ENCODE measurements at places on chromosomes 1 and 21.

DNA sequence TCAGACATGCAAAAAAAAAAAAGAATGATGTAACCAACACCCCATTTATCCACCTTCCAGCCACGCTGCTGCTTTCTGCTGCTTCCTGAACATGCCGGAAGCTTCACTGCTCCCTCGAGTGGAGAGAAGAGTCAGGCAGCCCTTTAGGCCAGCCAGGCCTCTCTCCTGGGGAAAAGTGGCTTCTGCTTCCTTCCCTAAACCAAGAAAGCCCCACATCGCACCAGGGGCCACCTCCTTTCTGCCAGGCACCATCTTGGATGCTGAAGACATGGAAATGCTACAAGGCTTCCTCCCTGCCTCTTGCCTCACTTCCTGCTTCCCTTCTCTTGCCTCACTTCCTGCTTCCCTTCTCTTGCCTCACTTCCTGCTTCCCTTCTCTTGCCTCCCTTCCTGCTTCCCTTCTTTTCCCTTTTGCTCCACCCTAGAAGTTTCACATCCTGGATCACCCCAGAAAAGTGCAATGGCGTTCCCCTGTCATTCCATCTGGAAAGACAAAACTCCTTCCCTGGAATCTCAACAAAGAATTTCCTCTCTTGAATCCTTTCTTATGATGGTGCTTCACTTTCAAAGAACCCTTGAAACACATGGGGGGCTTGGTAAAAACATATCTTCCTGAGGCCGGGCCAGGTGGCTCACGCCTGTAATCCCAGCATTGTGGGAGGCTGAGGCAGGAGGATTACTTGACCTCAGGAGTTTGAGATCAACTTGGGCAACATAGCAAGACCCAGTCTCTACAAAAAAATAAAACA is 18.7 kb downstream of the TNFRSF8 start:
- no peak for DNase-seq

DNA sequence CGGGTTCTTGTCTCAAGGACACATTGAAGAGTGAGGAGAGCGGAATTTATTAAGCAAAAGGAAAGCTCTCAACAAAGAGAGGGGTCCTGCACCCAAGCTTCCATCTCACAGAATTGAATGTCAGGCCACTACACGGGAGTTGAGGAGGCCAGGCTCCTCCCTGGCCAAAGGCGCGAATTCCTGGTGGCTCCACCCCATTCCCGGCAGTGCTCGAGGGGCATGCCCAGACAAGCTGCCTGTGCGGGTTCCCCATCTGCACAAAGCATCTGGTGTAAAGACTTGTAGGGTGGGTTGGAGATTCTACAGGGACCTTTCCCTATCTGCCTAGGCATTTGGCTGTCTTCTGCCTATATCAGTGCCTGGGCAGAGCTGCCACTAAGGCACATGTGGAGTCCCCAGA is 648.5 kb upstream of the PKN2 start:
- no peak for DNase-seq

DNA sequence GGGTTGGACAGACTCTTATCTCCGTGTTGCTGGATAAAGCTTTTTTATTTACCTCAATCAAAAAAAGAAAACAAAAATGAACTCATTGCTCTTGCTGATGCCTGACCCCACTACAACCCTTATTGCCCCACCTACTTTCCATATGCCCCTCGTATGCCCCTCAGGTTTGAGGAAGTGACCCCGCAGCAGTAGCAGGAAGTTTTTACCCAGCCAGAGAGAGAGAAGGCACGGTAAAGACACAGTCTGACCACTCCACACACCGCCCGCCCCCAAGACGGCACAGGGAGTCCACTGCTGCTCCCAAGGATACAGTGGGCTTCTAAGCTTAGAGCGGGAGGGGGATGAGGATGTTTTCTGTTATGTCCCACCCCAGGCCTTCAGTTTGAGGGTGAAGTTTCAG is 9.8 kb downstream of the PLEKHO1 start:
- DNase-seq, result no peak

GRCh38 chr1:27593678-27594563 is 10.0 kb downstream of the AHDC1 start:
- no peak for DNase-seq

- DNase-seq, result no peak
Measured at GRCh38 chr1:22572818-22573217, 9.5 kb downstream of the EPHA8 start.

GRCh38 chr1:230359992-230360668 is 66.0 kb downstream of the PGBD5 start:
- no peak for DNase-seq

GRCh38 chr1:228216371-228217320 is 8.8 kb downstream of the OBSCN start:
- DNase-seq, result no peak

DNA sequence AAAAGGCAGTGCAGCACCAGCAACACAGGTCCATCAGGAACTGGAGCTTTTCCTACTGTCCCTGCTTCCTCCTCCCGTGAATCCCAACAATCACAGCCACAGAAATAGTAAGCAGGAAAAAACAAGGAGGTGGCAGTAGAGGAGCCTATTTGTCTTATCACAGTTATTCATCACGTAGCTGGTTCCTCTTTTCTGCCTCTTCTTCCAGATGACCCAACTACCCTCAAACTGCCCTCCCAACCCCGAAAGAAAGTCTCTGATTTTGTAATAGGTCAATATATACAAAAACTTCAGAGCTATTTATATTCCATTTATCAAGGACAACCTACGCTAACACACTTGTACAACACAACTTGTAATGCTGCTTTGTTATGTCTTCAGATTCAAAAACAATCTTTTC is 21.4 kb downstream of the GNB1 start:
- no peak for DNase-seq

GRCh38 chr1:239098400-239099037 is 287.8 kb upstream of the CHRM3 start:
- peak; percentile 28 for DNase-seq

GRCh38 chr1:27522432-27523336 is 32.7 kb upstream of the WASF2 start:
- no peak for DNase-seq

DNA sequence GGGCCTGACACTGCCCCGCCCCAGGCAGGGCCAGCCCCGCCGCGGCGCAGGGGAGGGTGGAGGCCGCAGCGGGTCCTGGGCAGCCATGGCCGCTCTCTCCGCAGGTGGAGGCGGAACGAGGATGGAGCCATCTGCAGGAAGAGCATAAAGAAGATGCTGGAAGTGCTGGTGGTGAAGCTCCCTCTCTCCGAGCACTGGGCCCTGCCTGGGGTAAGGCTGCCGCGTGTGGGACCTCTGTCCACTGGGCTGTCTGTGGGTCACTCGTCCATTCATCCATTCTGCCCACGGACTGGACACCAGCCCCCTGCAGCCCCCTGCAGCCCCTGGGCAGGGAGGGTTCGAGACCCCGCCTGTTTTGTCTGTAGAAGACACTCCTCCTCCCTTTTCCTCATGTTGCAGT is 18.4 kb upstream of the LRRC3 start:
- no peak for DNase-seq

DNA sequence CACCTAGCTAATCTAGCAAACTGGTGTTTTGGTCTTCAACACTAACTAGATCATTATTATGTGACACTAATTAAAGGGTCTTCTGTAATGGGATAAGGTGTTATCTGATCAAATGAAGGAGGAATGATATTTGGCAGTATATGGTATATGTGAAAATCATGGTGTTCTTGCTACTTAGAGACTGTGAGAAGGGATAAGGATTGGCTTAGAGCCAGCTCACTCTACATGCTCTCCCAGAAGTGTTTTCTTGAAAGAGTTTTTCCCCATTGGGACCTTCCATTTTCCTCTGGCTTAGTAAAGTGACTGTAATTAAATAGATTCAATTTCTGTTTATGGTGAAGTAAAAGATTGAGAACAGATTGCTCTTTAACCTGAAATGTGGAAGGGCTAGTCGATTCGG is 71.2 kb upstream of the RGL1 start:
- no peak for DNase-seq
